ENCODE measurements at places on chromosomes 1 and 21.

DNA sequence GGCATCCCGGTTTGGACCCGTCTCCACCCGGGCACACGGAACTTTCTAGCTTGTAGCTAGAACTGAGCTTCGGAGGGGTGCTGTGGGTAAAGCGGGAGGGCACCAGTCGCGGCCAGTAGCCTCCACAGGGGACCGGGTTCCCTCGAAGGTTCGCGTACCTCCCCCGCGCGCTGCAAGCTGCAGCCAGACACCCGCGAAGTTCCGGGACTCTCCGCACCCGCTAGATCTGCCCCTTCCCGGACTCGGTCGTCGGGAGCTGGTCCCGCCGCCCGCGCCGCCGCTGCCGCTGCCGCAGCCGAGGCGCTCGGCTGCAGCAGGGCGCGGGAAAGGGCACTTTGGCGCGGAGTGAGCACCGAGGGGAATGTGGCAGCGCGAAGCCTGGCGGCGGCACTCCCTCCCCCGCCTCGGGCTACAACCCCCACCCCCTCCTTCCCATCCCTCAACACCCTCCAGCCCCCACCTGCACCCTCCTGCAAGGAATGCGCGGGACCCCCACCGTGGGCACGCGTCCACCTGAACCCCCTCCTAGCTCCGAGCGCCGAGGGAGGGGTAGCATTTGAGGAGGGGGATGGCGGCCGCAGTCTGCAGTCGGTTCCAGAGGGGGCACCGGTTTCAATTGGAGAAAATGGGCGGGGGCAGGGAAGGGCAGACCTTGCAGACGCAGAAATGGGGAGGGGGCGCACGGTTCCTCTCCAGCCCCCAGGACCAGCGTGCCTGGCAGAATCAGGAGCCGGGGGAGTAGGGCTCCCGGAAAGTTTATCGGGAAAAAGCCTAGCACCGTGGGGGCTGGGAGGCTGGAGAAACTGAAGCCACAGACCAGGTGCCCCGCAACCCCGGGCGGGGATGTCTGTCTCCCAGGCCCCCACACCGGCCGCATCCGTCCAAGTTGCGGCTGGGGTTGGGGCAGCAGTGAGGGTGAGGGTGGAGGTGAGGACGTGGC, 968 bp downstream of the CSMD2 start:
- DNase-seq, result no peak

- DNase-seq, result no peak
Measured at GRCh38 chr1:32929366-32929765, 28.2 kb upstream of the TMEM54 start.

GRCh38 chr1:153532769-153533599, 2.8 kb downstream of the S100A6 start:
- peak; percentile 69 for DNase-seq

- DNase-seq, result peak; percentile 66
Measured at GRCh38 chr1:40774266-40774998, 9.2 kb upstream of the KCNQ4 start.

DNA sequence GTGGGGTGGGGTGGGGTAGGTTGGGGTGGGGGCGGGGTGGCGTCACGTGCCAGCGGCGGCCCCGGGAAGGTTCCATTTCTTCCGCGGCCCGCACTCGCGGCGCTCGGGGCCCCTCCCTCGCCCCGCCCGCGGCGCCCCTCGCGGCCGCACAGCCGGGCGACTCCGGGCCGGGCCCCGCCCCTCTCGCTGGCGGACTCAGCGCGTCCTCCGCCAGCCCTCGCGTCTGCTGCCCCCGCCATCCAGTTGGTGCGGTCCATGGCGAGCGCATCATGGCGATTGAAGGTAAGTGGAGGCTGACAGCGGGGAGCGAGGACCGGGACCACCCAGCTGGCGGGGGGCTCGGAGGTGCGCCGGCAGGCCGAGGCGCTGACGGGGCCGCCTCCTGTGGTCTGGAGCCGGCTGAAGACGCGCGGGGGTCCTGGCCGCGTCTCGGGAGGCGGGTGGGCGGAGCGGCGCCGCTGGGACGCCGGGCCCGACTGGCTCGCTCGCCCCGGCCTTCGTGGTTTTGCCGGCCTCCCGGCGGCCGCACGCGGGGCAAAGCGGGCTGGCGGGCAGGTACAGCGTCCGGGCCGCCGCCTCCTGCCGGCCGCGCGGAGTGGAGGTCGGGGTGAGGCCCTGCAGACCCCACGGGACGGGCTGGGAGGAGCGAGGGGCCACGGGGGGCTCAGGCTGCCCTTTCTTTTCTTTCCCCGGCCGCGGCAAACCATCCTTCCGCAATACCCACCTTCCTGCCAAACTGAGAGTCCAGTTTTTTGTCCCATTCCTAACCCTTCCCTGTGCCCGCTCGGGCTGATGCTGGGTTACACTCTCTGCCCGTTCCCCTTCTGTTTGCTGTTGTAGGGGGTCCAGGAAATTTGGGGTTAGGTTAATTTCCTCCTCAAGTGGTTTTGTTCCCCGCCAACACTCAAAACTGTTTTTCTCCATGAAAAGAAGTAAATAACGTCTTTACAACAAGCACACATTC, at the start of gene SYT14:
TSS of gene SYT14 (plus strand) at position 222 of the 964 bp plus-strand sequence. CDS start at position 270, 48 bp downstream.
- no peak for DNase-seq

GRCh38 chr1:40425198-40425597, 25.1 kb upstream of the ZFP69B start:
- no peak for DNase-seq

- no peak for DNase-seq
Measured at GRCh38 chr1:162072740-162073139, 3.2 kb downstream of the NOS1AP start.

GRCh38 chr1:157734321-157734720, 33.8 kb upstream of the FCRL3 start:
- DNase-seq, result no peak

DNA sequence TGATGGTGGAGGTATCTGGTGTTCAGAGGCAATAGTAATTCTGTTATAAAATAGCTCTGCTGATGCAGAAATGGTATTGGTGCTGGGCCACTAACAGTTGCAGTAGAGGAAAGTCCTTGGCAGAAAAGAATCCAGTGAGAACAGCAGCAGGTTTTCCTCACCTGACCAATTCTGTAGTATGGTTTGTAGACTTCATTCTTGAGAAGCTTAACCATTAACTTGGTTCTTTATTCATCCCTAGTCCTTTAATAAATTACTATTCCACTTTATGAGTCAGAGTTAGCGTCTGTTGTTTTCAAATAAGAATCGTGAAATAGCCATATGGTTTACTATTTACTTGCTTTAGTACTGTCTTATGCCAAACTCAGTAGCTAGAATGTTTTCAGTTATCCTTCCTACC, 128.5 kb upstream of the SERTAD4 start:
- no peak for DNase-seq

DNA sequence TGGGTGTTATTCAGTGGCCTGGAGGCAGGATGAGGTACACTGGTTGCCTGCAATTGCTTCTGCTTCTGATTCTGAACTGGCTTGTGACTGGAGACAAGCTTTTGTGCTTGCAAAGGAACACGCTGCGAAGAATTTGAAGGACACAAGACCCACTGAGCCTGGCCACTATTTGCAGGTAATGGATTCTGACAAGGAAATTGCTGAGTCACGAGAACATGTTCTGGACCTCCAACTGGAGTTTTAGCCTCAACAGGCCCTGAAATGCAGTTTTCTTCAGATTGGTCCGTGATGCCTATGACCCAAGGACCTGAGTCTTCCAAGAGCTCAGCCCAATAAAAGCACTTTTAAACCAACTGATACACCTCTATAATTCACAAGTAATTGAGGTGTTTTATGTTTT, 4.6 kb downstream of the RAB3GAP2 start:
- no peak for DNase-seq

DNA sequence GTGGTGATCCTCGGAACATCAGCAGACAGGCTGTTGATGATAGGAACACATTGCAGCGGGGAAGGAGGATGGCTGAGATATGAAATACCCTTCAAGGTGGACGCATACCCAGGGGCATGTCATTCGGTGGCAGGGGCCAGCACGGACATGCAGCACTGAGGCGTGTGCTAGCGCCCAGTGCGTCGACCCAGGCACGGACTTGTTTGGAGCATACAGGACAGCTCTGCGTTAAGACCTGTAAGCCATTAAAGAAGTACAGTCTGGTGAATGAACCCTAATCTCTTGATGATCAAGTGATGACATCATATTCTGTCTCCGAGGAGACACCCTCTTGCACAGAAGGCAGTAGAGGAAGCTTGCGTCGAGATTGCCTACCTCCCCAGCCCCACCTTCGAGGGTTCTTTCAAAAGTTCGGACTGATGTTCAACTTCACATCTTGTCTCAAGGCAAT, 63.6 kb upstream of the KIF26B start:
- DNase-seq, result no peak

GRCh38 chr21:32093646-32094462, 185.0 kb downstream of the MIS18A start:
- no peak for DNase-seq

- DNase-seq, result no peak
Measured at GRCh38 chr1:222049176-222049575, 307.3 kb upstream of the DUSP10 start.

DNA sequence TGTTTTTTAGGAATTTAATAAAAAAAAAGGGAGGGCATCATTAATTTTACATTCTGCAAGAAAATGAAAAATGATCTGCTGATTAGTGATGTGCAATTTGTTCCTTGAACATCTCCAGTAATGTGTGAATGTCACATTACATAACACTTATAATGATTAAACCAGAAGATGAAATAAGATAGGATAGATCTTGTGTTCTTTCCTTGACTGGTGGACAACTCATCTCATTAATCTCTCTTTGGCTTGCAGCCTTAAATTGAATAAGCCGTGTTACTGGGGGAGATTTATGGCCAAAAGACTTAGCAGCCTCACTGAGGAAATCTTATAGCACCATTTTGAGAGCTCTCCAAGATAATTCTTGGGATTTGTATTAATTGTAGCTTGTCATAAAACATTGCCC, 217.2 kb downstream of the ST6GALNAC3 start:
- DNase-seq, result no peak

- DNase-seq, result no peak
Measured at GRCh38 chr1:75100481-75101092, 33.6 kb upstream of the LHX8 start.

- DNase-seq, result no peak
Measured at GRCh38 chr1:53549287-53549686, 90.1 kb downstream of the DMRTB1 start.

- DNase-seq, result no peak
Measured at GRCh38 chr1:79808816-79809475, 802.4 kb upstream of the ADGRL4 start.

GRCh38 chr1:221605569-221605968, 136.3 kb downstream of the DUSP10 start:
- DNase-seq, result no peak

DNA sequence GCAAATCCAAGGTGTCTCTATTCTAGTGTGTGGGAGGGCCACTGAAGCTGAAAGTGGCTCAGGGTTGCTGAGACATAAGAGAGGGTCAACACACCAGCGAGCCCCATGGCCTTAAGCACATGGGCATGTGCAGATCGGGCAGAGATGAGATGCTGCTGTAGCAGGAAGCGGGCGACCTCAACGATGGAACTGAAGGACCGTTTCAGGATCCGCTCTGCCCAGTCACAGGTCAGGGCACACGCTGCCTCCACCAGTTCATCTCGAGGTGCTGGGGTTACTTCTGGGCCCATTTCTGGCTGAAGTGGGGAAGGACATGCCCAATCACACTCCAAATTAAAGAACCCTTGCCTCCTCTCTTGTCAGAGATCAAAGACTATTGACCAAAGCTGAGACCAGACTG, 3.5 kb downstream of the RFX5 start:
- DNase-seq, result no peak

DNA sequence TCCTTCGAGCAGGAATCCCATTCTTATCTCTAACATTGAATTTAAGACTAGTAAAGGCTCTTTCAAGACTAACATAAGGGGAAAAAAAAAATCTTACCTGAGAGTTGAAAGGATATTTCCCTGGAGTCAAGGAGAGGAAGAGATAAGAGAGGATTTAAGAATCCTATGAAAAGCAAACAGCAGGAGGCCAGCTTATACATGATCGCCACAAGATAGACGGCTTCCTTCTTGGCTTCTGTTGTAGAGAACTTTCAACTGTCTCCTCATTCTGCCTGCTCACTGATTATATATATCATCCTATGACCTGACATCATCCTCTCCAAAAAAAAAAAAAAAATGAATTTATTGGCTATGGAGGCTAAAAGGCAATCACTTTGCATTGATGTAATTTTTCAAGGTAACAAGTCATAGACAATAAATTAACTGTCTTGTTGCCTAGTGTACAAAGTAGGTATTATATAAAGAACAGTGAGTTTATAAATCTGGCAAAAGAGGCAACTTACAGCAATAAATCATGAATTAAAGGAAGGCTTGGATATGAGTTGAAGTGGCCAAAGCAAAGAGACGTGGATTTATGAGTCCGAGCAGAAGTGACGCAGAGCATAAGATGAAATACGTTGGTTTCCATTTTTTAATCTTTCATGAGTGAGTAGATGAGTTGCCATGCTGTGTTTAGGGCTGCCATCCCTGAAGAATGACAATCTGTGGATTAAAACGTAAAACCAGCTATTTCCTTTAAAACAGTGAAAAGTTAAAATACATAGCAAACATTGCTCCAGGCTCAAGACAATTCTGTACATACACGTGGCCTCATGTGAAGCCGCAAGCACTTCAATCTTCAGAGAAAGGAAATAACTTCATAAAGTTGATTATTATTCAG, at the start of gene UTS2:
TSS of gene UTS2 (minus strand) at position 262 of the 880 bp plus-strand sequence. CDS start at position 200, 62 bp downstream.
- no peak for DNase-seq

DNA sequence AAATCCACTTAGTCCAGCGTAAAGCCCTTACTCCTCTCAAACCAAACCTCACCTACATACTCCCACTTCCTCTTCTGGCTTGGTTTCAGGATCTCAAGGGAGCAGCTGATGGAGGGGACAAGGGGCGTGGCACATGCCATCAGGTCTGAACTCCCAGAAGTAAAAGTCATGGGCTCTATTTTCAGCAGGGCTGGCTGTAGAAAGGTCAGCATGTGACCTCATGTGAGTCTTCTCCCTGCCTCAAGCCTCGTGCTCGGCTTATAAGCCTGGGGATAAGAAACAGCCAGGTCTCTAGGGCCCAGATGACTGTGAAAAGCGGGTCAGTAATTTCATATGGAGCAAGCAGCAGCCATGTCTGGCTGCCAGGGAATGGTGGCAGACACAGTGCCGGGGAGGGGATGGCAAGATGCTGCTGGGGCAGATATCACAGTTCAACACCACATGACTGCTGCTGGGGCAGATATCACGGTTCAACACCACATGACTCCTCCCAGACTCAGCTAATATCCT, 227.9 kb downstream of the KCNH1 start:
- no peak for DNase-seq

DNA sequence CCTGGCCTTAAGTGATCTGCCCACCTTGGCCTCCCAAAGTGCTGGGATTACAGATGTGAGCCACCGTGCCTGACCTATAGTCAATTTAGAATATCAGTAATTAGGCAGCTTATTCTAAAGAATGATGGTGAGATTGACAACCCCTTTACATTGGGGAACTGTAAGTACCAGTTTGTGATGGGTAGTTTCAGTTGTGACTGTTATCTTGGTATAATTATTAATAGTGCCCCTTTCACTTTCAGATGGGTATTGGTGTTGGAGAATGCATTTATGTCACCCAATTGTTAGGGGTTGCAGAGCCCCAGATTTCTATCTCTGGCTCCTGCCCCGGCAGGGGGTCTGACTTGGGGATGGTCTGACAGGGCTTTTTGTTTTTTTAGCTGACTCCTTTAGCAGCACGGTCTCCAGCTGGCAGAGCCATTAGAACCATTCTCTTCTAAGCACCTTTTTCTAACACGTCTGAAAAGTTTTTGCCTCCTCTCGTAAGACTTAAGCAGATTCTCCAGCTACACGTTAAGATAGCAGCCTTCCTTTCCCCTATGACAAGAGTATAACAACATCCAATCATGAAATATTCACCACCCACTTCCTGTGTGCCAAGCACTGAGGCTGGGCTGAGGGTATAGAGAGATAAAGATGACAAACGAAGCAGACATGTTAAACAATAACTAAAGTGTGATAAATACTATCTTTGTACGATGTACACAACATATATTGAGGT, 157.8 kb downstream of the SDCCAG8 start:
- DNase-seq, result no peak

- no peak for DNase-seq
Measured at GRCh38 chr1:227733309-227733705, 1.8 kb downstream of the JMJD4 start.

Measured in activated gamma-delta T cell treated with Interleukin-2 at 50 U/mL for 16 hours (primary cell).